Fibroblast of lung (primary cell): ENCODE measurements at places on chromosomes 1 and 21.

DNA sequence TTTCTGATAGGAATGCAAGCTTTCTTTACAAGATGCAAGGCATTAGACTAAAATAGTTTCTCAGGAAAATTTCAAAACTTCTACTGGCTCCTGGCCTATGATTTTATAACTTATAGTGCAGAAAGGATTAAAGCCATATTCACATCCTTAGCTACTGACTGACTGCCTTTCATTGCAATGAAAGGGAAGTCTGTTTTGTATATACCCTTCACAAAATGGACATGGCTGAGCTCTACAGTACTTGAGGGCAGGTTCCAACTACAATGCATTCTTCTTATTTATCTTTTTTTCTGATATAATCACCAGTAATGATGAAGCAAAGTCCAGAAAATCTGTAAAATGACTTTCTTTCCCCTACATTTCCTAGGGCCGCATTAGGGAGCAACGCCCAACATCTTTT is 100.5 kb upstream of the ESRRG start:
- no peak for DNase-seq

DNA sequence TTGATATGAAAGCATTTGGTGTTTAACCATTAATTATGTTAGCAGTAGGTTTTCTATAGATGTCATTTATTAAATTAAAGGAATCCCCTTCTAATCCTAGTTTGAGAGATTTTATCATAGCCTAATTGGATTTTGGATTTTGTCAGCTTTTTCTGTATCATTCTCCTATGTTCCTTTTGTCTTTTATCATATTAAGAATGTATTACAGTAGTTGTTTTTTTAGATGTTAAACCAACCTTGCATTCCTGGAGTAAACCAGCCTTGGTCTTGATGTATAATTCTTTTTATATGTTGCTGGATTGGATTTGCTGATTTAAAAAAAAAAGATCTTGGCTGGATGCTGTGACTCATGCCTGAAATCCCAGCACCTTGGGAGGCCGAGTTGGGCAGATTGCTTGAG is 5.6 kb downstream of the SETDB1 start:
- peak; percentile 18 for DNase-seq

DNA sequence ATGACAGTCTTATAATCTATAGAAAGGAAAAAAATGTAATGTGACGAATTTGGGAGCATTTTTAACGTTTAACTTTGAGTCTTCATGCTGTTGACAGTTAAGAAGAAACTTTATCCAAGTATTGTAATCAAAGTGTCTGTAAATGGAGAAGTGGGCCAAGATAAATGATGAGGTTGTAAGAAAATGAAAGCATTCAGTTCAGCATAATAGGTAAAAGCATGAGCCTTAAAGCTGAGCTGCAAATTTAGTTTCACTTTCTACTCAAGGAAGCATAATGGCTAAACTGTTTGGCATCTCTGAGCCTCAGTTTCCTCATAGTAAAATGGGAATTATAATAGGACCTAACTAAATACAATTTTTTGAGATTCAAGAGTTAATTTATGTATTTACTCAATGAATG is 1554.8 kb downstream of the KCNT2 start:
- peak; percentile 2 for DNase-seq

GRCh38 chr1:171985639-171986038 is 144.3 kb downstream of the DNM3 start:
- no peak for DNase-seq

DNA sequence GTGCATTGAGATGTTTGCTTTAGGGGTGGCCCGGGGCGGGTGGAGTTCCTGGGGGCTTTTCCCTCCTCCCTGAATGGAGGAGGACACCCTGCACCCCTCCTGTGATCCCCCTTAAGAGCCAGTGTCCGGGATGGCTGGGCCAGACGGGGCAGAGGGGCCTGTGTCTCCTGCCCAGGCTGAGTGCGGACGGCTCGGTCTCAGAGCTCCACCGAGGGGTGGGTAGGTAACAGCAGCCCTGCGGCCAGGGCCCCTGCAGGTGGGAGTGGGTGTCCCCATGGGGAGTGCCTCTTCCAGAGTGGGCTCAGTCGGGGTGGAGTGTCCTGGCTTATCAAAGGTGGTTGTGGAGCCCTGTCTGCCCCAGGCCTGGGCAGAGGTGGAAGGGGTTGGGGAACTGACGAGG is 23.1 kb downstream of the TP73 start:
- no peak for DNase-seq

GRCh38 chr1:233647636-233648035 is 33.7 kb downstream of the KCNK1 start:
- DNase-seq: no peak

DNA sequence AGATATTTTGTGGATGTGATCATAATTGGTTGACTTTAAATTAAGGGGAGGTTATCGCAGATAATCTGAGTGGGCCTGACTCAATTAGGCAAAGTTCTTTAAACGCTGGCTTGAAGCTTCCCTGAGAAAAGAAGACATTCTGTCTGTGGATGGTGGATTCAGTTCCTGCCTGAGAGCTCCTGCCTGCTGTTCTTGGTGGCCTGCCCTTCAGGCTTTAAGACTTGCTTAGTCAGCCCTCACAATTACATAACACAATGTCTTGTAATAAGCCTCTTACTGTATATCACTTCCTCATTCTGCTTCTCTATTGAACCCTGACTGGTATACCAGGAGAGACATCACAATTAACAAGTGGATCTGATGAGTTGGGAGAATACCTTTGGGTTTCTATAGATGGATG is 50.2 kb downstream of the KCNJ6 start:
- no peak for DNase-seq

GRCh38 chr1:229798558-229798957 is 172.5 kb downstream of the URB2 start:
- DNase-seq: no peak

DNA sequence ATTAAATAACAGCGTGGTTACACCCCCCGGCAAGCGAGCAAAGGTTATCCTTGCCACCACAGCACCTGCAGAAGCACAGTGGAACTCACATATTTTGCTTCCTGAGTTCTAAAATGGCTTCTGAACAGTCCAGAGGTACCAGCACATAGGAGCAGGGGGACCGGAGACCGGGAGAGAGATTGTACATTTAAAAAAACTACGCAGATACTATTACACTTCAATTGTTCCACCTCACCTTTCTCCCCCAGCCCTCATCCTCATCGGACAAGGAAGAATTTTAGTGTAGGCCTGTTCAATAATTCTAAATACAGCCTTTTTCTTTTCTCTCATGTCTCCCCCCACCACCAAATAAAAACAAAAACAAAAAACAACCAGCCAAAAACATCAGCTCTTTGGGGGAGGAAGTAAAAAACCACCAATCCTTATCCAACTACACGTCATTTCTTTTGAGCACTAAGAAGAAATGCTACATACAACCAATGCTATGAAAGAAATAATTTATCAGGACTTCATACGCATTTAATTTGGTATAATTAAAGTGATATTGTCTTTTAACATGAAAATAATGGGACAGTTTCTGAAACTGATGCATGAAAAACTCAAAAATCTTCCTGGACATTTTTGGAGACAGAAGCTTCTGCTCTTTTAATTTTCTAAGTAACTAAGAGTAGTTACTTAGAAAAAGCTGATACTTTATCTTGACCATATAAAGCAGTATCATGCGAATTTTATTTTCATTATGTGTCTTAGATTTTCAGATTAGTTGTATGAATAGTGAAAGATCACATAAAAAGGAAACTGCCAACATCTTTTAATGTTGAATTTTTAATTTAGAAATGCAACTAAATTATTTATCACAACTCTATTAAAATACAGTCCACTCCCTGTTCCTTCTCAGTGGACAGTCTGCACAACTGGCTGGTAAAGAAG is 9.1 kb downstream of the CDKN2C start:
- peak; percentile 7 for DNase-seq

- peak; percentile 96 for DNase-seq
Measured at GRCh38 chr1:81670286-81670685, 130.4 kb upstream of the ADGRL2 start.
